ENCODE measurements at places on chromosomes 12 and 14.

GRCh38 chr12:71436696-71437095, 2.9 kb upstream of the LGR5 start:
- no peak for DNase-seq

- no peak for DNase-seq
Measured at GRCh38 chr12:28292699-28293098, 102.4 kb downstream of the CCDC91 start.

- no peak for DNase-seq
Measured at GRCh38 chr14:76268047-76268431, 107.9 kb upstream of the ESRRB start.

DNA sequence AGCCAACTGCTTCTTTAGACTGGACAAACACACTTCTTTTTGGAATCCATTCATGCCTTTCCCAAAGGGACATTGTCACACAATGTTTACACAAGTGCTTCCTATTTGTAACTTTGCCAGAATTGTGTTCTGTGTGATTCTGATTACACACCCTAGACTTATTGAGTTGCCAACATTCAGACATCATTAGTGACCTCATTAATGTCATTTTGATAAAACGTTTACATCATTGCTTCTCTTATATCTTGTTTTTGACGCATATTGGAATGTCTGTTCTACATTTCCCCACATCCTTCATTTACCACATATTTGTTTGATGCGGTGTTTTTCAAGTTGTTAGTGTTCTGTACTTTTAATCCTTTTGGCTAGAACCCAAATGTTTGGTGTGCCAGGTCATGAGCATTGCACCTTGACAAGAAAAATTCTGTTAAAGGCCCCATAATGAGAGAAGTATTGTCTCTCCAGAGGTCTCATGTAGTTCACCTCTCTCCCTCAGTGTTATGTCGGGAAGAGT, 305.5 kb downstream of the AEBP2 start:
- no peak for DNase-seq

DNA sequence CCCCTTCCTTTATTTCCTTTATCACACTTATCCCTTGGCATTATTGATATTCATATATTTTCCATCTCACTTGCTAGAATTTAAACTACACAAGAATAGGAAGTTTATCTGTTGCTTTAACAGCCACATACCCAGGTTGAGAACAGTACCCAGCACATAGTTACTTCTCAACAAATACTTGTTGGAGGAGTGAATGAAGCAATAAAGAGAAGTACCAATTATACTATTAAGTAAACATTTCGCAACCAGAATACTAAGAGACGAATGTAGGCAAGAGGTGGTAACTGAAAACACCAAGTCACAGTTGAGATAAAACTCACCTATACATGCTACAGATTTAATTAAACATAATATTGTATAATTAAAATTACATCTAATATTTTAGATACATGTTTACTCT, 110.9 kb downstream of the FSCB start:
- no peak for DNase-seq

All from substantia nigra (tissue), 51 donors.